H9 (cell line): ENCODE measurements at places on chromosomes 4 and X.

- DNase-seq, result no peak
Measured at GRCh38 chr4:181756451-181757095, 486.6 kb upstream of the TENM3 start.

GRCh38 chrX:120499301-120500072 is 30.4 kb upstream of the LAMP2 start:
- no peak for DNase-seq

- DNase-seq, result no peak
Measured at GRCh38 chr4:153082322-153083301, 121.6 kb upstream of the TRIM2 start.

- DNase-seq, result no peak
Measured at GRCh38 chr4:184785813-184786212, 40.0 kb downstream of the ACSL1 start.

DNA sequence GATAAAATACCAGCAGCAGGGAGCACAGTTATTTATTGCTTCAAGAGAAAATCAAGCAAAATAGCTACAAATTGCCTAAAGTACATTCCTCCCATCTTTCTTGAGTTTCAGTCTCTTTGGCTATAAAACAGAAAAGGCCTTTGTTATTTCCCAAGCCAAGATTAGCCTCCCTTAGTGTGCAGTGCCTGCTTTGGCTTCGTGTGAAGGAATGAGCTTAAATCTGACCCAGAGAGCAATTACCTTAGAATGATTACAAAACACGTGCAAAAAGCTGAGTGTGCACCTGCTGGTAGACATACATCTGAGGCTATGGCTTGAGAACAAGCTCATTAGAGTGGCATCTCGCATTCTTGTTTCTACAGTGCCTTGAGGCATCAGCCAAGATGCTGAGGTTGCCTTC is 250.8 kb downstream of the C4orf33 start:
- no peak for DNase-seq

DNA sequence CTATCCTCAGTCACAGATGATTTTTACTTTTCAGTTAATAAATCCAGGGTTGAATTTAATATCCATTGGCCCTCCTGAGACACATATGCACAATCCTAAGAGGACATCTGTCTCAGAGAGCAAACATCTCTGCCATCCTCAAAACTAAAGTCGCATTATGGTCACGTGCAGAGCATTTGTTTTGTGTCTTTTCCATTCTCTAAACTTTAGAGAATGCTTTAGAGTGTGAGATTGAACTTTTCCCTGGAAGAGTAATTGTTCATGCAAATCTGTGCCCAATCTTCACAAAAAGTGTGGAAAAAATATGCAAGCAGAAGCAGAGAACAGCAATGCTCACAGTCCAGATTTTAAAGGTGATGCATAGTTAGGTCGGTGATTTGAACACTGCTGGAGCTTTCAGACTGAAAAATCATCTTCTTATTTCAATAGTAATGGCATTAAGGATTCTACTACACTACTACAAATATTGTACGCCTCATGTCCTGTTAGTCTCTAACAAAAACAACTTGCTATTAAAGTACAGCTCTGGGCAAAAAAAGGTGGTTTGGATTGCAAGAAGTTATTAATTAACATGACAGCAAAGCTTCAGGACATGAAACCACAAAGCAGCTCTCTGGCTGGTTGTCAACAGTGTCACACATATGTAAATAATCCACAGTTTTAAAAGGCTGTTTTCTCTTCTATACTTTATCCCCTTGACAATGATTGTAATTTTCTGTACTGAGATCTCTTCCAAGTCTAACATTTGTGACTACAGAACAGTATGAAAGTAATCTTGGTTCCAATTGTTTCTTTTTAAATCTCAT is 19.9 kb downstream of the DCHS2 start:
- no peak for DNase-seq

- no peak for DNase-seq
Measured at GRCh38 chrX:98405376-98405775, 1521.7 kb downstream of the RPA4 start.

DNA sequence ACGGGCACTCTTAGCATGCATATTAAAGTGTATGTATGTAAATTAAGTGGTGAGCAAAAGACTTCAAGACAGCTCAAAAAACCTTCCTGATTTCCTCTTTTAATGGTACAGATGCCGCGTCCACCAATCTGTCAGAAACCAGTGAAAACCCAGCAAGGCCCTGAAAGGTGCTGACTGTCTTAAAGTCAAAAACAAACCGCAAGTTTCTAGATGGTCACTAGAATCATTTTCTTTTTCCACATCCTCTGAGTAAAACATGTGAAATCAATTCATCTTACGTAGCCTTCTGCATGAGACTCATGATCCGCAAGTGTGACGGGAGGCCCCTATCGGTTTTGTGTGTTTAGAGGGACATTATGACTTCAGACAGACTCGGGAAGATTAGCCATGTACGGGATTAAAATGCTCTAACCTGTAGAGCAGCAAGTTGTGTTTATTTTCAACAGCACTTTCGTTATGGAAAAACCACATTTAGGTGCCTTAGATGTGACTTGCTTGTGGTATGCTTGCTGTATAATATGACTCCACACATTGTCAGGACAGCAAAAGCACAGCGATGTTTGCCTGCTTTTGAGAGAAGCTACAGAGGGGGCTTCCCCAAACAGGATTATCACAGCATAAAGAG is 88.2 kb upstream of the STS start:
- no peak for DNase-seq
